ENCODE measurements at places on chromosomes 13 and 19.
A peak's percentile ranks its signal among the peaks of the same experiment; 100 is the strongest.

- no peak for DNase-seq
Measured at GRCh38 chr13:64937302-64937701, 2292.8 kb downstream of the PCDH9 start.

DNA sequence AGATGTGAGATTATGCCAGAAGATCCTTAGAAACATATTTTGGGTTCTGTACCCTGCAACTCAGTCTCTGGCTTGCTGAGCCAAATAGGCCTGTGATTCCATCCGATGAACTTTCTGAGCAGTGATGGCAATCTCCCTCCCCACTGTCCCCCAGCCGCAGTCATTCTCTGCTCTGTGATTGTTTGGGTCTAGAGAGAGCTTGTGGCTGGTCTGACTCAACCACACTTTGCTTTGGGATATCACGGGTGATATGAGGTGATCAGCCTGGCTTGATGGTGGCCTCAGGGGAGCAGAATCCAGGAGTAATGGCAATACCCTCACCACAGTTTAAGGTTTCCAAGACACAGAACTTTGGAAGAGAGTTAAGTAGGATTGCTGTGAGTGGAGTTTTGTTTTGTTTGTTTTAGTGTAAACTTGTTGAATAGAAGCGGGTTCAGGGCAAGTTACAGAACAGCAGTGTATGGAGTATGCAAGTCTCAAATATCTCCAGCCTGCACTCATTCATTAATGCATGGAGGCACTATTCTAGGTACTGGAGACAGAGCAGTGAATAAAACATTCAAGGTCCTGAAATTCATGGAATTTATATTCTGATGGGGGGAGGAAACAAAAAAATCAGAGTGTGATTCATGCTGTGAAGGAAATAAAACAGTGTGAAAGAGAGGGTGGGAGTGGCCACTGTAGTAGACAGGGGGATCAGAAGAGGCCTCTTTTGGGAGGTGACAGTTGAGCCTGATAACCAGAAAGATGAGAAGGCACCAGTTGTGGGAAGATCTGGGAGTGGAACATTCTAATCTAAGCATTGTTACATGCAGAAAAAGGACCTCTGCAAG, 5.3 kb downstream of the SAMD4B start:
- no peak for DNase-seq

GRCh38 chr13:33125821-33126570, 109.8 kb downstream of the KL start:
- DNase-seq, result no peak

- no peak for DNase-seq
Measured at GRCh38 chr19:7383284-7383683, 34.5 kb downstream of the ARHGEF18 start.

- DNase-seq, result no peak
Measured at GRCh38 chr13:73366241-73366640, 307.4 kb downstream of the KLF5 start.

- DNase-seq, result no peak
Measured at GRCh38 chr13:108185223-108185622, 30.1 kb downstream of the LIG4 start.

DNA sequence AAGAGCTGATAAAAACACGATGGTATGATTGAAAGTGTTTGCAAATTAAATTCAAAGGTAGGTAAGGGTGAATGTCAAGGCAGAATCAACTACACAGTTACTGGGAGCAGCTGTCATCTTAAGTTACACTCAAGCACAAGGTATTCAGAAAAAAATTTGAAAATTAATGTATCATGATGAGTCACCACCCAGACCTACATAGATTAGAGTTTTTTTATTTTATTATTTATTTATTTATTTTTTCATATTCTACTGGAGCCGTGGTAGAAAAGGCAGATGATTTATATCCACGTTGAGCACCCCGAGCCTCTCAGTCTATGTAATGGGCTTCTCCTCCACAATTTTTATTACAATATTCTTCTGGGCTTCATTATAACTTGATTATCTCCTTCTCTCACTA, 728.9 kb upstream of the ARGLU1 start:
- no peak for DNase-seq

- DNase-seq, result no peak
Measured at GRCh38 chr13:28035146-28035782, 46.8 kb upstream of the URAD start.

DNA sequence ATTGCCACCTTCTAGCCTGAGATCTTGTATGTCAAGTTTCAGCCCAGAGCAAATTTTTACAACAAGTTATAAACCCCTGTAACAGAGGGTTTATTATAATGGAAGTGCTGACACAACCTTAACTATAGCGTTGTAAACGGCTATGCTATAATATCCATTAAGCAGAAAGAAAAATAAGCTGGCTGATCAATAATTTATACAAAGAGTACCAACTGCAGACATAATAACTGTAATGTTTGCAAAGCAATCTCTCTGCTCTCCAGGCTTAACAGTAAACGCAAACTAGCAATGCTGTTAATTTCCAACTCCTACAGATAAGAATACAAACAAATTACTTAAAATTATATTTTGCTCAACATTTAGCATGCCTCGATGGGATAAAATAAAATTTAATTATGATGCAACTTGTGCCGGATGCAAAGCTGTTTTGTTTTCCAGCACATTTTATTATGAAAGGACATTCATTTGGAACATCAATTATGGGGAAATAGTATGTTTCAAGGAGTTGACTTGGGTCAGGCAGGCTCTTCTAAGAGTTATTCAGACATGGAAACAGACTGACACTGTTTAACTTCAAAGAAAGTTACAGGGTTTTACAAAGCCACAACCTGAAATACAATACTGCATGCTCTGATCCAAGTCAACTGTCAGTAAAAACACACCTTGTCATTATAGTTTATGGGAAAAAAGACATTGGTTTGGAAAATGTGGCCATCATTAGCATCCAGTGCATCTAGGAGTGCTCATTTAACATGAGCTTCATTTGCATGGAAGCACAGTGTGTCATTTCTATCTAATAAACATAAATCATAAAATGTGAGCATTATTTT, 6.6 kb upstream of the DACH1 start:
- no peak for DNase-seq

GRCh38 chr13:58617880-58618665, 986.5 kb downstream of the PCDH17 start:
- no peak for DNase-seq

DNA sequence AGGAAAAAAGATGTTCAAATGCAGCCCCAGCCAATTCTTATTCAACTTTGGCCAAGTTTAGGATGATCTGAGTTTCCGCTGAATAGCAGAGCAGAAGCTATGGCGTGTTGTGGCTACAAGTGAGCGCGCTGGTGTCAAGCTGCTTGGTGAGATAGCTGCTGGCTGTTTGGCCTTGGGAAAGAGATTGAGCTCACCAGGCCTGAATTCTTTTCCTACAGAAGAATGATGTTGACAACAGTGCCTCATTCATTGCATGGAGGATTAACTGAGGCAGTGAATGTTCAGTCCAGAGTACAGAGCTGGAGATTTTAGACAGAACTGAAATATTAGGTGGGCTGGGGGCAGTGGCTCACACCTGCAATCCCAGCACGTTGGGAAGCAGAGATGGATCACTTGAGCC, 31.5 kb upstream of the MAP3K10 start:
- no peak for DNase-seq

DNA sequence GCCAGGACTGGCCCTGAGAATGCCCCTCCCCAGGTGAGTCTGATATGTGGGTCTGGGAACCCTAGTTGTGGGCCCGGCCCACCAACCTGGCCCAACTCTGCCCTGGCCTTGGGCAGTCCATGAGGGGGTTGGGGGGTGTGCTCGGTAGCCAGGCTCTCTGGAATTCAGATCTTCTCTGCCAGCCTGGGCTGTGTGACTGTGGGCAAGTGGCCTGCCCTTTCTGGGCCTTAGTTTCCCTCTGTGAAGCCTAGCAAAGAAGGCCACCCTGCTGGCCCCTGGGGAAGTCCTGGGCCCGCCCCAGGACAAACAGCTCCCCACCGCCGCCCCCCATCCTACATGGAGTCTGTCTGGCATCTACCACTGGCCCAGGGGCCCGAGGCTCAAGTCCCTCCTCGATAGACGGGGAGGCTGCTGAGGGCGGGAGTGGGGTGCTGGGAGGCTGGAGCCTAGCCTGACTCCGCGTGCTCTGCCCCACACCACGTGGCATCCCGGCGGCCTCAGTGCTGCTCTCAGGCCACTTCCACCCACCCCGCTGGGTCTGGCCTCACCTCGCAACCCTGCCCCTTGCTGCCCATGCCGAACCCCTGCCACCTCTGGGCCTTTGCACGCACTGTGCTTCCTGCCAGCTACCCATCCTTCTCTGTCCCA, 8.3 kb upstream of the TBXA2R start:
- no peak for DNase-seq

- DNase-seq, result no peak
Measured at GRCh38 chr13:44857061-44857460, 132.2 kb downstream of the NUFIP1 start.

DNA sequence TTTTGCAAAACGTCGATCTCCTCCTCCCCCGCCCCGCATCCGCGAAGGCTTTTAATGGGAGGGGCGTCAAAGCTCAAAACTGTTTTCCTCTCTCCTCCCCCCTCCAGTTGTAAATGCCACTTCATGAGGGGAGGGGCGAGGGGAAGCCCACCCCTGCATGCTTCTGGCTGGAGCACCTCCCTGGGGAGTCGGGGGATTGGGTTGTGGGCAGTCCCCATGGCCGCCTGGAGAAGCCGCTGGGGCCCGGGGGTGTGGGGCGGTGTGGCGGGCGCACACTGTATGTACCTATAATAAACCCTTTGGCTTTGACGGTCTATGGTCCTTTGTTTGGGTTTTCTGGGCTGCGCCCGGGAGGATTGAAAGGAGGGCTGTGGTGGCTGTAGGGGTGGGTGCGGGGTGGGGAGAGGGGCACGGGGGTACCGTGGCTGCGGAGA, 505 bp upstream of the SHKBP1 start:
- no peak for DNase-seq

DNA sequence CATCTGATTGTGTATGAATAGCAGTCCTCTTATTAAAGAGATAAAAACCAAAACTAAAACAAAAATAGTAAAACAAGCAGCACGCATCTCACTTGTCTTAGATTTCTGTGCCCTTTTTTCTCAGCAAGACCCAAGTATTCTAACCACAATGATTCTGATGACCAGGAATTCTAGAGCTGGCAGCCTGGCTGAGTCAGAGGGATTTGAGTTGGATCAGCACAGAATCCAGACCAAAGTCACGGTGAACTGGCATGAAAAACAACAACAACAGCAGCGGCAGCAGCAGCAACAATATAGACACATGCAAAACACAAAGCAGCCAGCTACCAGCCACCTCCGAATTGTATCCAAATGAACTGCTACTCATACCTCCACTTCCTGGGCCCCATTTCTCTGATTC, 360.5 kb downstream of the KCNRG start:
- DNase-seq, result no peak

- no peak for DNase-seq
Measured at GRCh38 chr13:27770809-27771208, 21.5 kb upstream of the GSX1 start.

- no peak for DNase-seq
Measured at GRCh38 chr13:98411617-98412265, 165.2 kb downstream of the STK24 start.

GRCh38 chr13:21638319-21639282, 32.3 kb upstream of the FGF9 start:
- DNase-seq, result no peak

DNA sequence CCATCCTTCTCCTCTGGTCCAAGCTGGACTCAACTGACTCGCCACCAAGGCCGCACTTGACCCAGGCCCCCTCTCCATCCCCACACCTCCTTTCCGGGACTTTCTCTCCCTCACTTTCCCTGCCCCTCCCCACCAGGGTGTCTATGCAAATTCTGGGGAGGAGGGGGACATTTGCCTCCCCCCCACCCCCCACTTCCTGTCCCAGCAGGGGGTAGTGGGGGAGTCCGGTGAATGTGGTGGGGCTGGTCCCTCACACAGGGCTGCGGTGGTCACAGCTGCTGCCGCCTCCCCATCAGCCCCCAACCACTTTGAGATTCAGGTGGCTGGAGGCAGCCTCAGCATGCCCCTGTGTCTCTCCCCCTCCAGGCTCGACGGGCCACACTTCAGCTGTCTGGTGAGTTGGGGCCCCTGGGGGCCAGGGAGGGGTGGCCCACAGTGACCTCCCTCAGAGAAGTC, 870 bp downstream of the SPIB start:
- no peak for DNase-seq

DNA sequence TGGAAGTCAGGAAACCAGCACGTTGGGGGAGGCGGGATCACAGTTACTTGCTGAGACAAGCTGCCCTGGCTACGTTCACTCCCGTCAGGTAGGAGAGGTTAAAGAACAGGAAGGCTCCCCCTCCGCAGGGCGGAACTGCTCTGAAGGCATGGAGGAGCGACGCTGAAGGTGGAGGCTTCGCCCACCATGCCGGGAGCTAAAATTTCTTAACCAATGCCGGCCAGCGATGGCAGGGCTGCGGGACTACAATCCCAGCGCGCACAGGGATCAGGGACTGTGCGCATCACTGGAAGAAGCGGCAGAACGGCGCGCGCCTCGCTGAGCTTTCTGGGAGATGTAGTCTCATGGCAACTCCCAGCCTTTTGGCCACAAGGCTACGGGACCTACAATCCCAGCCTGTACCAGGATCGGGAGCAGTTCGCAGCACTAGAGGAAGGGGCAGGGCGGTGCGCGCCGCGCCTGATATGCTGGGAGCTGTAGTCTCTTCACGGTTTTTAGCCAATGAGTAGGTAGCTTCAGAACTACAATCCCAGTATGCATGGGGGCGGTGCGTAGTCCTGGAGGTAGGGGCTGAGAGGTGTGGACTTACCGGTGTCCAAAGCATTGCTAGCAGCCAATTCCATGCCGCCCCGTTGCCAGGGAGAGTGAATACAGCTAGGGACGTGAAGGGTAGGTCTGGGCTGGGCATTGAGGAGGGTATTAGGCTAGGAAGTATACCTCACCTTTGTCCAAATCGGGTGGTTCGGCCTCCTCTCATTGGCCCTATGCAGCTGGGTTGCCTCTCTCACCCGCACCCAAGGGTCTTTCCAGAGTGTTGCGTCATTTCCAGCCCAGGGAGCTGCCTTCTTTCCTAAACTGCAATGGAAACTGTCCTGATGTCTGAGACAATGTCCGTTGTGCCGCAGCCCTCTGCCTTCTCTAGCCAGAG, 12.8 kb upstream of the ZNF682 start:
- peak; percentile 97 for DNase-seq
